NCI-H1417 treated with DMSO at 0.1 percent for 48 hours (cell line): ENCODE measurements at places on chromosomes 7 and 10.

DNA sequence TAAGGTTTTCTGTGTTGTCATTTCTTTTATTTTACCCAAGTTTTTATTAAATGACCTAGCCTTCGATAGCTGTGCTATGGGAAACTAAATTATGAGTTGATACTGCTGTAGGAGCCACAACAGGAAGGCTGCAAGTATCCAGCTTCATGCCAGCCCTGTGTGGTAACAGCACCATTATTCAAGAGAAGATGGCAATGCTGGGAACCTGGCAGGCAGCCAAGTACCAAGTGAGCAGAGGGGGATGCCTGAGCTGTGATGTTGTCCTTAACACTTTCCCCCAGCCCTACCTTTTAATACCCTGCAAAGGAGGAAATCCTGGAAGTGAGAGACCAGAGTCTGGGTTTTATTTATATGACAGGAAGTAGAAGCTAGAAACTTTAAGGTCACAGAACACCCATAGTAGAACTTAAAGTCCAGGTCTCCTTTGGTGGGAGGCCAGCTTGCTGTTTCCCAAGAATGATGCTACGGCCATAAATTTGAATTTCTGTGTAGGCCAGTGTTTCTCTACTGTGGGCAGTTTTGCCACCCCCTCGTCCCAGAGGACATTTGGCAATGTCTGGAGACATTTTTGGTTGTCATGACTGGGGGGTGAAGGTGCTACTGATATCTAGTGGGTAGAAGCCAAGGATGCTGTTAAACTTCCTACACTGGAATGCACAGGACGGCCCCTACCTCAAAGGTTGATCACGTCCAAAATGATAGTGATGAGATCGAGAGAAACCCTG is 9.2 kb upstream of the ATXN7L1 start:
- no peak for DNase-seq

DNA sequence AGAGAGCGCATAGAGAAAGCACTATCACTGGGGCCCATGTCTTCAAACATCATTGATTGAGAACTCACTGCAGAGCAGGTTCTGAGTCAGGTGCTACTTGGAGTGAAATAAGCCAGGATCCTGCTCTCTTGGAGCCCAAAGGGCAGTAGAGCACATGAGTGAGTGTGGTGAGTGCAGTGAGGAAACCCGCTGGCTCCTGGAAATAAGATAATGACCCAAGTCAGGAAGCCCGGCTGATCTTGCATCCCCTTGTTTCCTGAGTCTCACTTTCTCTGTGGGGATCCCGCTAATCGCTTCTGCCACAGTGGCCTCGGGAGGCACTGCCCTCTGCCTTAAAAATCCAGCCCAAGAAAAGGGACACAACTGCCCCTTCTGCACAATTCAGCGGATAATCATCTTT is 7.1 kb upstream of the FAM107B start:
- DNase-seq, result no peak

GRCh38 chr7:24075426-24075810 is 208.6 kb upstream of the NPY start:
- DNase-seq, result no peak

- no peak for DNase-seq
Measured at GRCh38 chr7:27873981-27874957, 134.3 kb downstream of the TAX1BP1 start.

DNA sequence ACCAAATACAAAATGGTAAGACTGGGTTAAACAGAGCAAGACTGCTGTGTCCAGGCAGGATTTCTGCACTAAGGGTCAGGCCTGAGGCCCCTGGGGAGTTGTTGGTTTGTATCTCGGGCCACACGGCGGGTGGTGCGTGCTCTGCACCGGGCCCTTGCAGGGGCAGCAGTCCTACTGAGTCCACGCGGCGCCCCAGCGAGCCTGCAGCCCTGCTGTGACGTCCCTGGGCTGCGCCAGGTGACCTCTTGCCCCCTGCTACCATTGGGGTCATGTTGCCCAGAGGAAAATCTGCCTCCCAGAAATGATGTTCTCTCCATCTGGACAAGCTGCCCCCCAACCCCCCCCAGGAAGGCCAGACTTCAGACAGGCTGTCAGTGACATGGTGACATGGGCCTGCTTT is 281.5 kb downstream of the CELF2 start:
- DNase-seq, result no peak

DNA sequence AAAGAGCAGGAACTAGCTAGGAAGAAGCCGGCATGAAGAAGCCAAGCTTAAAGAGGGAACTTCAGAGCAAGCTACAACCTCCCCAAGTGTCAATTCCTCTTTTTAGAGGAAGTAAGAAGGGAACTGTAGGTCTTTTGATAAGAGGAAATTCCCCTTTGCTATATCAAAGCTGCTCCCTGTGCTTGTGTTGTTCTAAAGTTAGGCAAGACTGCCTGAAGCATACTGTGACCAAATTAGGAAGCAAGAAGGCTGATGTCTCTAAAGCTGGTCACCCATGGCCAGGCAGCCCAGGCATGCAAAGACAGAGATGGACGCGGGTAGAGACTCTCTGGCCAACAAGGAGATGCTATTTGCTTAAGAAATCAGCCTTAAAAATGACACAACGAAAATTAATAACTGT is 87.9 kb downstream of the RNF216 start:
- no peak for DNase-seq

GRCh38 chr7:40746841-40747556 is 612.2 kb downstream of the SUGCT start:
- no peak for DNase-seq

GRCh38 chr7:128742206-128742605 is 3.0 kb downstream of the CALU start:
- DNase-seq, result no peak
